NAMALWA (cell line): ENCODE measurements at places on chromosomes 6 and 20.

DNA sequence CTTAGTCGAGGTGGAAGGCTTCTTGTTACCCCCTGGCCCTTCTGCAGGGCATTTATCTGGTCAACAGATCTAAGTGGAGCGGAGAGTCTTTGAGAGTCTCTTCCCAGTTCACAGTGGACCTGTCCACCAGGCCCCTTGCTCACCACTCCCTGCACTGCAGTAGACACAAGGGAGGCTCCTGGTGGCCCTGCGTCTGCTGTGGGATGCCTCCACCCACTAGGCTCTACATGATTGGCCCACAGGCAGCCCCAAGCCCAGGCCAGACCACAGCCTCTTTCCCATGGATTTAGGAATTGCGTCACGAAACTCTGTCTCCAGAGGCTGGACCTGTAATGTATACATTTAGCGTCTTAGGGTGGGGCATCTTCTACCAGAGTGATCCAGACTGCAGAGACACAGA is 28.4 kb downstream of the TBC1D7 start:
- DNase-seq = peak; percentile 25

DNA sequence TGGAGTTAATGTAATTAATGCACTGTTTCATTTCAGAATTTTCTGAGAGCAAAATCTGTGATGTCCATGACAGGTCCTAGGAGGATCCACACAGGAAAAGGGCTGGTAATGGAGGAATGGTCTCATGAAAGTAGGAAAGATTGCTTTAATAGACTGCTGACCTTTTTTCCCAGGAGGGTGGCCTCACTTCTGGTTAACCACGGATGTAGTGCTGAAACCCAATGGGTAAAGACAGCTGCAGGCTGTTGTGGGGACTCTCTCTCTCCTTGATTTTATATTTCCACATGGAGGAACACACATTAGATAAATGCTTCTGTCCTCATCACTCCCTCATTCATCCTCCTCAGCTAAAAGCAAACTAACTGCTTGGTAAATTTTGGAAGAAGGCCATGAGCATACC is 23.6 kb upstream of the RIPOR2 start:
- DNase-seq = no peak

GRCh38 chr6:124466949-124467348 is 495.3 kb upstream of the RNF217 start:
- DNase-seq = no peak

DNA sequence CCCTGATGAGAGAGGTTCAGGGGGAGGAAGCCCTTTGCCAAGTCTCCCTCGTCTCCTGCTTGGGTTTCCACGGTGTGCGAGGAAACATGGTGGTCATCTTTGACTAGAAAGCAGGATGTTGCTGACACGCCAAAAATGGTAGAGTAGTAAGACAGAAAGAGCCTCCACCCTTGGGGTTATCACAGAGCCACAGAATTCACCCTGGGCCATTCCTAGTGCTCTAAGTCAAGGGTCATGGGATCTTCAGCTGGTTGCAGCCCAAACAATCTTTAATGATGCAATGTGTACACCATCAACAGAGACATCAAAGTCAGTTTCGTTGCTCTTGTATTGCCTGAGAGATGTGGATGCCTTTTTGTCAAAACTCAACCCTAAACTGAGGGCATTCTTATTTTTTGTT is 201.9 kb downstream of the LY86 start:
- DNase-seq = no peak

DNA sequence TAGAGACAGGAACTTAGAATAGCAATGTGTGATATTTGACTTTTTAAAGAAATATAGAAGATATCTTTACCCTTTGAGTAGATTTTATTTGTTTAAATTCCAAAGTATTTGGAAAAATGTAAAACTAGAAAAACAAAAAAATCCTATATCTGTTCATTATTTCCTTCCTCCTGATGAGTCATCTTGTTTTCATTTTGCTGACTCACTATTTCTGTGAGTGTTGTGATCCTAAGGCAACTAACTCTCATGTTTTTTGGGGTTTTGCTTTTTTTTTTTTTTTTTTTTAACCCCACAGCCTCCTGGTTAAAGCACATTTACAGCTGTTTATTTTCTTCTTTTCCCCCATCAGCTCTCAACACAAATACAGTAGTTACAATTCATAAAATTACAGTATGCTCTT is 37.8 kb upstream of the THEMIS start:
- DNase-seq = no peak
